ENCODE measurements at places on chromosomes 11 and 22.

GRCh38 chr11:113142508-113142907 is 171.9 kb upstream of the TTC12 start:
- no peak for DNase-seq

DNA sequence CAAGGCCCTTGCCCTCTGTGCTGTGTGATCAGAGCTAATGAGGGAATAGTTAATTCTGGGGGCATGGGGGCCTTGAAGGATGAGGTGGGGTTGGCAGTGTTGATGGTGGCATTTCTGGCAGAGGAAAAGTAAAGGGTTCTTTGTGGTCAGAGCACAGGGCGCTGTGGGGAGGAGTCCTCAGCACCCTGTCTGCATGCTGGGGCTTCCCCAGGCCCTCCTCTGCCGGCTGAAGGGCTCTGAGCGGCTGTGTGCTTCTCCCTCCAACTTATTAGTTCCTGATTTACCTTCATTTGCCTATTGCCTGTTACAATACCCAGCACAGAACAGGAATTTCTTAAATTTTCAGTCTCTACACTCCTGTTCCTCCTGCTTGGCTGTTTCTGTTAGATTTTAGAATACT is 122.8 kb downstream of the HIPK3 start:
- no peak for DNase-seq

- DNase-seq: no peak
These were observed 209.5 kb downstream of the NAV2 start for GRCh38 chr11:19921976-19922688.

DNA sequence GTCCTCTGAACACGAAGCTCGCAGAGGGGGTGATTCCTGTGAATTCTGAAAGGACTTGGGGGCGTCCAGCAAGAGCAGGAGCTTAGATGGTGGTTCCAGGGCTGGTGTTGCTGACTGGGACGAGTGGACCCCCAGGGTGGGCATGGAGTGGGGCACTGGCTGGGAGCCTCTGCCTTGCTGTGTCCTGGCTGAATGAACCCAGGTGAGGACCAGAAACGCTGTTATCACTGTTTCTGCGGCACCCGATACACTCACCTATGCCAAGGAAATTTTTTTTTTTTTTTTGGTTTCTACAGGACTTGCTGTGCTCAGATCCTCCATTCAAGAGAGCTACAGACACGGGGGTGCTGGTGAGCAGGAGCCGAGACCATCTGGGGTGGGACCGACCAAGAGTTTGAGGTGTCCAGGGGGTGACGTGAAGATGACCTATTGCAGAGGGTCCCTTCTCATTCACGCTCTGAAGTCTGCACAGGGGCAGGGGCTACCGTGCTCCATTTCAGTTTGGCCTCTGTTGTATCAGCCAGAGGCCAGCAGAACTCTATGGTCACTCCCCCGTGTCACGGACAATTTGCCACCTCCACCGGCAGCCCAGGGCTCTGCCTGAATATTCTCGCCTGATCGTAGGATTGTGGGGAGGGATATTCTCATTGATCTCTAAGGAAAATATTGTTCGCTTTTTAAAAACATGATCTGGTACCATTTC is 3.6 kb downstream of the SMIM38 start:
- DNase-seq: no peak

DNA sequence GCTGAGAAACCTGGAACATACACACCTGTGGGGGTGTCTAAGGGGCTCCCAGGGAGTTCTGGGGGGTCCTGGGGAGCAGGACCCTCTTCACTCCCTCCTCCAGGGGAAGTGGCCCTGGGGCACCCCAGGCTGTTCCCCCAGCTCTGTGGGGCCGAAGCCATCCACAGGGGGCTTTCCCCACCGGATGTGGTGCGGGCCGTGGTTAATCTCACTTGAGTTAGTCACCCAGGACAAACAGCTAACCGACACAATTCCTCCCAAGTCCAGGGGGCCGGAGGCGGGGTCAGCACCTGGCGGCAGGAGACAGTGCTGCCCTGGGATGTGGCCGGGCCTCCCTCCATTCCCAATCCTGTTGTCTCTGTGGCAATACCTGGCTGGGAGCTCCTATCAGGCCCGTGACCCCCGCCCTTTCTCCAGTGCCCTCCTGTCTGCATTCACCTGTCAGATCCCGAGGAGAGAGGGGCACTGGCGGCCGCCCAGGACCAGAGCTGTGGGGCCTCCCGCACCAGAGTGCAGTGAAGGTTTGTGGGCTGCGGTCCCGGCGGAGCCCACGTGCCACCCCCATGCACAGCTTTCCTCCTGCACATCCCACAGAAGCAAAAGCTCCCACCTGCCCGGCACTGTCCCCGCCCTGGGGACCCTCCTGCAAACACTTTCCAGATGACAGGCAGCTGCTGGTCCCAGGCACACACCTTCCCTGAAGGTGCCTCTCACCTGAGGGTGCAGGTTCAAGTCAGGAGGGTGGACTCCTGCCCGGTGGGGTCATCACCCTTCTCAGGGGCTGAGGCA is 5.2 kb upstream of the MUC5AC start:
- no peak for DNase-seq

GRCh38 chr11:107221748-107222285 is 203.5 kb upstream of the GUCY1A2 start:
- no peak for DNase-seq

DNA sequence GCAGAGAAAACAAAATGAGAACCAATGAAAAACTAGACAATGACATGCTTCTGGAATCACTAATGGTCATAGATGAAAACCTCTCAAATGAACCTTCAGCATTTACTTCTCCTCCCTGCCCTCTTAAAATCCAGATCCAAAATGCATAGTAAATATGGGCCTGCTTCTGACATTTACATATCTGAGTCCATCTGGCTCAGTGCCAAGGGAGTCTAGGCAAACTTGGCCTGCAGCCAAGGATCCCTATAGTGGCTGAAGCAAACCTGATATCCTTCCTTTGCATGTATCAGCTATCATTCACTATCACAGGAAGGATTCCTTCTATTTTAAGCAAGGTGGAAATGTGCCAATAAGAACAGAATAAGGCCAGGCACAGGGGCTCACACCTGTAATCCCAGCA is 104.8 kb downstream of the C11orf58 start:
- no peak for DNase-seq

GRCh38 chr11:69333149-69333710 is 39.3 kb downstream of the MYEOV start:
- DNase-seq: no peak

DNA sequence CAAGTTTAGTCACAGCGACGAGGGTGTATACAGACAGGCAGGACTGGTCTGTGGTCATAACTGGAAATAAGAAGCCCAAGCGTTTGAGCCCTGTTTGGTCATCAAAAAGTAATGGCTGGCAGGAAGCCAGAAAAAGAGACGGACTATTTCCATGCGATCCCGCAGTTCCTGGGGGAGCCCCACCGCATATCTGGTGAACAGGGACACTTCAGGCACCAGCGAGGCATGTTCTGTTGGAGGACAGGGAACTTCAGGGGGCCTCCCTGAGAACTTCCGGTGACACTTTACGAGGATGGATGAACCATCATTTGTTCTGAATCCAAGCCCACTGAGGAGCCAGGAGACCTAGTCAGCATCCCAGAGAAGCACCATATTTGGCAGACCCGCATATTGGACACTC is 29.7 kb upstream of the TRIM29 start:
- DNase-seq: no peak

GRCh38 chr11:102377891-102378290 is 30.9 kb downstream of the BIRC2 start:
- DNase-seq: no peak

DNA sequence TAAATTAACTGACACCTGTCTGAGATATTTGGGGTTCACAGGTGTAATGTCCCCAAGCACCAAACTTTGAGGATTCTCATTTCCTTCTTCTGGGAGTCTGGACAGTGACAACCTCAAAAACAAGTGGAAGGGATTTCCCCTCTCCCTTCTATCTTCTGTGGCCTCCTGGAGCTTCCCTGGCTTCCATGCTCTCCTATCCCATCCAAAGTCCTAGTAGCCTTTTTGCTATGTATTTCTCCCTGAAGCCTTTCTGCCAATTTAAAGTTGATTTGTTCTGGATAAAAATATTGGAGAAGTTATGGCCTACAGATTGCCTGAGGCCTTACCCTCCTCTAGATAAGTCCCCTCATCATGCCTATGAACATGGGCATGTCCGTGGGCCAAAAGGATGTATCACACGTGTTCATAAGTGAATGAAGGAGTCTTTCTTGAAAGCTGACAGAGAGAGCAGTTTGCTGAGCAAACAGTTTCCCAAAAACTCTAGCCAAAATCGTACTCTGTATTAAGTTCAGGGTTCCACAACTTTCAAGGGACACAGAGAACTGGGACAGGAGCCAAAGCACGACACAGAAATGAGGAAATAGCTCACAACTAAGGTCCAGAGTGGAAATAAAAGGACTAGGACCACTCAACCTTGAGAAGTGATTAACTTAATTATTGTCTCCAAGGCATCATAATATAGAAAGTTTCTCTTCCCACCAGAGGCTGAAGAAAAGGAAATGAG is 6.7 kb downstream of the HEPACAM start:
- DNase-seq: no peak

GRCh38 chr11:8459711-8460399 is 134.2 kb downstream of the STK33 start:
- DNase-seq: no peak

DNA sequence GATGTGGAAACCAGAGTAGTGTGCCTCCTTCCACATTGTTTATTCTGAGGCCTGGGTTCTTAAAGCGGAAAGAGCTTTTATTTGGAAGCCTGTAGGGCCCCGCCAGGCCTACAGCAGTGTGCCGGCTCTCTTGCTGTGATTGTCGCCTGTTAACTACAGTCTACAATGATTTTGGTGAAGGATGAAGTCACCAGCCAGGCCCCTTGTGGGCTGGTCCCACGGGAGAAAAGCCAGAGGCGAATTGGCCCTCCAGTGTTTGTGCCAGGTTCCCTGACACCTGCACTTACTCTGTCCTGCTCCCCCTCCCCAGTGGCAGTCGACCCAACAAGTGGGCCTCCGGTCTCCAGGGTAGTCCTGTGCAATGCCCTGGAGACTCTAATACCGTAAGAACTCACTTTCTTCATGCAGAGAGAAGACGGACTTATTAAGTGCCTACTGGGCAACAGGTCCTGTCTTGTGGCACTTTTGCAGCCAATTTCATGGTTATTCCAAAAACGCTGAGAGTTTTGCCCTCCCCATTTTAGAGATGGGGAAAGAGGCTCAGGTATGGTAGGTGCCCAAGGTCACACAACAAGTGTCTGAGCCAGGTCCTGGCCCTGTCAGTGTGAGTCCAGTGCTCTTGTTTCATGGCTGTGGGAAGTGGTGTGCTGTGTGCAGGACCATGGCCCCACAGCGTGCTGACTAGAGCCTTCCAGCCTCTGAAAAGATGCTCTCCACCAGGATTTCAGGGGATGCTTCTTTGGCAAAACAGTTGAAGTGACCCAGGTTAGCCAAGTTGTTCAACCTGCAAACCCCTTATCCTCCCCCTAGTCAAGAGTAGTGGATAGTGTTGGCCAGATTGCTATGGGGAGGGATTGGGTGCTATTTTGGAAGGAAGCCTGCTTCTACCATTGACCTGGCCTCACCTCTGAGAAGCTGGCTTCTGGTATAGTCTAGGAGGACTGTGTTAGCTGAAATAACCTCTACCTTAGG is 1.4 kb downstream of the MICAL2 start:
- no peak for DNase-seq

- no peak for DNase-seq
These were observed 121.7 kb downstream of the ZNF280B start for GRCh38 chr22:22386602-22387385.

DNA sequence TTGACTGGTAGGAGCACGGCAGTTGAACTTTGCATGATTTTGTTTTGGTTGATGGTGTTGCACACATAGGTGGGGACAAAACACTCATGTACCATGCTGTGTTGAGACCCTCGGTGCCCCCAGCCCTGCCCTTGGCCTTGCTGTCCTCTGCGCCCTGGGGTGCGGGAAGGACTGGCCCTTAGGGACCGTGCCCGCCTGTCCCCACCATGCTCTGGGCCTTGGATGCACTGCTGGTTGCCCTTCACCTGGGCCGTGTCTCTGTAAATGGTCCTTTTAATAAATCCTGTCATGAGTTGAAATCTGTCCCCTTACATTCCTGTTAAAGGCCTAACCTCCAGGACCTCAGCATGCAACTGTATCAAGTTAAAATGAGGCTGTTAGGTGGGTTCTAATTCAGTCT is 102.3 kb upstream of the ANO1 start:
- no peak for DNase-seq

DNA sequence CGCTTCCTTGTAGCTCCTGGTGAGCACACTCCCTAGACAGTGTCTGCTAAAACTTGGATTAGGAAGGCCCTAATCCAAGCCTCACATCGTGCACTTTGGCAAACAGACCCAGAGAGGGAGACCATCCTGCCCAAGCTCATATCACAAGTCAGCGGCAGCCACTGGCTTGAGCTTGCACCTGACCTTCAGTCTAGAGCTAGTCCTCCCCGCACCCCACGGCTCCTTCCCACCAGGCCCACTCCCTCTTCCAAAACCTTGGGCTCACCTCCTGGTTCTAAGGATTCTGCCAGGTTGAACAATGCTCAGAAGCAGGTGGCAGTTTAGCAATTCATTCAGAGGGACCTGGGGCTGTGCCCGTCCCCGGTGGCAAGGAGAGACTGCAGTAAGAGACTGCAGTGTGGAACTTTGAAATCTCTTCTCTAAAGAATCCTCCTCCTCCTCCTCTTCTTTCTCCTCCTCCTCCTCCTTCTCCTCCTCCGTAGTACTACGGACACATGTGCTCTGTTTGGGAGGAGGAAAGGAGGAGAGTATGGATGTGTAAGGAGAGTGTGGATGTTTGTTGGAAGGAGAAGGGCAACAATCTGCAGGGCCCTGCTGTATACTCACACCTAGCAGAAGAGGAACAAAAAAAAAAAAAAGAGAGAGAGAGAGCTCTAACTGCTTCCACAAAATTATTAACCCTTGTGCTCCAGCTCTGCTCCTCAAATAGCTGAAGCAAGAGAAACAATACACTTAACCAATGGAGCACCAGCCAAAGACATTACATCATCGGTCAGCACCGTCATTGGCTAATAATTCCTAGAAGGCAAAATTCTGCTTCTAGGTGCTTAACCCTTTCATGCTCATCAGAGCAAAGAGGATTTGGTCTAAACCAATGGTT is 6.0 kb downstream of the SYN3 start:
- no peak for DNase-seq

DNA sequence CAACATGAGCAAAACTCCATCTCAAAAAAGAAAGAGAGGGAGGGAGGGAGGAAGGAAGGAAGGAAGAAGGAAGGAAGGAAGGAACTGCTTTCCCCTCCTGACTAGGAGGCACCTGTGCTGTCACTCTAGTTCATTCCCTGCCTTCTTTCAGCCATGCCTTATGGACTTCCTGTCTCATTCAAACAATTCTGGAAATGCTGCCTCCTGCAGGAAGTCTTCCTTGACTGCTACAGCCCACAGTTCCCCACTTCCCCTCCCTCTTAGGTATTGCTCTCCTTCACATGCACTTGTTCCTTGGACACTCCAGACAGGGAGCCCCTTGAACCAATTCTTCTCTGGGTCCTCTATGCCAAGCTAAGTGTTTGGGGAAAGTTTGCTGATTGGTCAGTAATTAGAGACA is 31.6 kb upstream of the WNT11 start:
- DNase-seq: no peak

DNA sequence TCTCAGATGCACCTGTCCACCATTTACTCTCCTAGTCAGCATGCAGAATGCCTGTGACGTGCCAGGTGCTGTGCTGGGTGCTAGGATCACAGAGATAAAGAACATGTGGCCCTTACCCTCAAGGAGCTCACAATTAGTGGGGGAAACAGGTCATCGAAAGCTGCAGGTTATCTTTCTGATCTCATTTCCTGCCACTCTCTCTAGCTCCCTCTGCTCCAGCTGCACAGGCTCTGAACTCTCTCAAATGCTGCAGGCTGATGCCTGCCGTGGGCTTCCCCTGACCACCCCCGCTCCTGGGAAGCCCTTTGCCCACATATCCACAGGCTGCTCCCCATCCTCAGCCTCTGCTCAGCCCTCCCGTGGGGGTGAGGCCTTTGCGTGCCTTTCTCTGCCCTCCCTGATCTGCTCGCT is 29.6 kb downstream of the SHANK3 start:
- DNase-seq: no peak
